ENCODE measurements at places on chromosomes 2 and 18.

- no peak for DNase-seq
These were observed 194.2 kb downstream of the INHBB start for GRCh38 chr2:120539937-120540718.

GRCh38 chr2:39625927-39626270 is 39.8 kb upstream of the TMEM178A start:
- no peak for DNase-seq

DNA sequence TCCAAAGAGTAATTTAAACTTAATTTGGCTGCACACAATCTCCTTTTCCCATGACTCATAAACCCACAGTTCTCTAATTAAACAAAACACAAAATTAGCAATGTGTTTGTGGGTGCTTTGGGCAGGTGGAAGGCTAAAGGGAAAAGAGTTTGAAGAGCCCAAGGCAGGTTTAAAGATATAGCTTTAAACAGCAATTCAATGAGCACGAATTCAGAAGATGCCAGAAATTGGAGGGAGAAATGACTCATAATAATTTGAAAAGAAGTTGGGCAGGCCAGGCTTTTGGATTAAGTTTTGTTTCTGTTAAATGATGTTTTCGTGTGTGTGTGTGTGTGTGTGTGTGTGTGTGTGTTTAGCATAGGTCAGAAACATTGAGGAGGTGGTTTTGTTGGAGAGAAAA is 594.8 kb upstream of the ZEB2 start:
- no peak for DNase-seq

- no peak for DNase-seq
These were observed 33.7 kb downstream of the GFPT1 start for GRCh38 chr2:69353360-69353759.

GRCh38 chr2:64966839-64967238 is 22.4 kb upstream of the SLC1A4 start:
- DNase-seq = no peak

DNA sequence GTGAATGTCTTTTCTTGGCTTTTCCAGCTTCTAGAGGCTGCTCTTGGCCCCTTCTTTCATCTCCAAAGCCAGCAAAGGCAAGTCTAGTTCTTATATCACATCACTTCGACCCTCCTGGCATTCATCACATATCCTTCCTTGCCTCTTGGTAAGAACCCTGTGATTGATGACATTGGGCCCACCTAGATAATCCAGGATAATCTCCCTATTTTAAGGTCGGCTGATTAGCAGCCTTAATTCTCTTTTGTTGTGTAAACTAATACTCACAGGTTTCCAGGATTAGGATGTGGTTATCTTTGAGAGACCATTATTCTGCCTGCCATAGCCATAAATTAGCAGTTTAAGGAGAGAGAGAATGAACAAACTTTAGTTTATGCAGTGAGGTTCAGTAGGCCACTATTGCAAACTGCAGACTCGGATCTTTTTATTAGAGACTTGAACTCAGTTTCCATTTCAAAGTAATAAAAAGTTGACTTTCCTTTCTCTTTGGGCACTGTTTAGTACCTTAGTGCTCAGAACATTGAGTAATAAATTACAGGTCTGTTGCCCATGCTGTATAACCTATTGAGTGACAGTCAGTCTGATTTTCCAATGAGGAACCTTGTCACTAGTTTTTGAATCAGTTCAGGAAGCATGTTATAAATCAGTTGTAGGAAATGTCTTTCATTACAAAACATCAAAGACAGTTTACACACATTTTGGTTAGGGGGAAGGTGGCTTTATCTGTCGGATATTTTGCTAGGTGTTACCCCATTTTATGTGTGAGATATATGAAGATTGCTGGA is 4.5 kb downstream of the NDUFV2 start:
- DNase-seq = no peak

DNA sequence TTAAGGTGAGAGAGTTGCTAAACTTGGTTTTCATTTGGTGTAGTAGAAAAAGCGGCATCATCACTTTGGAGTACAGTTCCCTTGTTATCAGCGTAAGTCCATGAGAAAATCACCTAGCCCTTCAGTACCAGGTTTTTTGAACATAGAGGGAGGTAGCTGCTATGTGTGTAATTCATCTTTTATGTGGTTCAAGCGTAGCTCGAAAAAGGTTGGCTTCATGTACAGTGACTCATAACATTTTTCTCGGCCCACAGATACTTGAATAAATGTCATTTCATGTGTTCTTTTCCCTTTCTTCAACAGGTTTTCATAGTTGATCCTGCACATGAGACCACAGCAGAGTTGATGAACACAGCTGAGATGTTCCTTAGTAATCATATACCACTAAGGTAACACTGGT is 43.6 kb downstream of the UGGT1 start:
- no peak for DNase-seq

GRCh38 chr2:219034823-219035222 is 6.5 kb downstream of the CFAP65 start:
- no peak for DNase-seq

DNA sequence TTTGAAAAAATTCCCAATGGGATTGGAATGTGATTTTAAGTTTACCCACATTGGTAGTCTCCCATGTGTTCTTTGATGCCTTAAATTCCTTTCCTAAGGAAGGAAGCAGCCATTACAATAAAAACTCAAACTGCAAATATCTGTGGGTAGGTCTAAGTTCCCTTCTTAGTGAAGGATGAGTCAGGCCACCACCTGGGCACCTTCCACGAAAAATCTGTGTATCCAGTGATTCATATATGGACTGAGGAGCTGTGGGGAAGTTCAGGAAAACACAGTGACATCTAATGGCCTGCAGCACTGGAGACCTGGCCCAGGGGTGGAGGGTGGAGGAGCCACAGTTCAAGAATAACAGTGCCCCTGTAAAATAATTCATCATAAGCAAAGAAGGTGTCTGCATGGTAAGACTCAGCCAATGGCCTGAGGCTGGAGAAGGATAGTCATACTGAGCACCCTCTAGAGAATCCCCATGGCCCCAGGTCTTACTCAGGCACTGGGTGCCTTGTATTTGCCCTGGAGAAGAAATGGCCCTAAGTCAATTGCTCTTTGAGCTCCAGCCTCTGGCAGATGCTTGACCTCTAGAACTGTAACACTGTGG is 248.6 kb downstream of the SP3 start:
- DNase-seq = no peak

DNA sequence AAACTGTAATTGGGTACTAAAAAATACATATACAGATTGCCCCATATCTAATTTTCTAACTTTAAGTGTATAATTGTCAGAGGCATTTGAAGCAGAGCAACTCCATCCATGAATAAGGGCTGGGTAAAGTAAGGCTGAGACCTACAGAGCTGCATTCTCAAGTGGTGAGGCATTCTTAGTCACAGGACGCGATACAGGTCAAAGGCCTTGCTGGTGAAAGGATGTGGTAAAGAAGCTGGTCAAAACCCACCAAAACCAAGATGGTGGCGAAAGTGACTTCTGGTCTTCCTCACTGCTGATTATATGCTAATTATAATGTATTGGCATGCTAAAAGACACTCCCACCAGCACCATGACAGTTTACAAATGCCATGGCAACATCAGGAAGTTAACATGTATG is 50.0 kb downstream of the SLC8A1 start:
- no peak for DNase-seq

GRCh38 chr2:199710551-199710950 is 140.4 kb downstream of the FTCDNL1 start:
- no peak for DNase-seq

GRCh38 chr2:6312367-6312766 is 553.3 kb downstream of the CMPK2 start:
- DNase-seq = no peak
